ENCODE measurements at places on chromosomes 12 and 14. TPM values are rescaled to one million over a fixed set of nuclear protein-coding genes. Genes with fewer than 3 reads are reported as not detected.

- peak; percentile 70 for DNase-seq
These were observed 632 bp downstream of the UBR7 start for GRCh38 chr14:93207468-93208308.

DNA sequence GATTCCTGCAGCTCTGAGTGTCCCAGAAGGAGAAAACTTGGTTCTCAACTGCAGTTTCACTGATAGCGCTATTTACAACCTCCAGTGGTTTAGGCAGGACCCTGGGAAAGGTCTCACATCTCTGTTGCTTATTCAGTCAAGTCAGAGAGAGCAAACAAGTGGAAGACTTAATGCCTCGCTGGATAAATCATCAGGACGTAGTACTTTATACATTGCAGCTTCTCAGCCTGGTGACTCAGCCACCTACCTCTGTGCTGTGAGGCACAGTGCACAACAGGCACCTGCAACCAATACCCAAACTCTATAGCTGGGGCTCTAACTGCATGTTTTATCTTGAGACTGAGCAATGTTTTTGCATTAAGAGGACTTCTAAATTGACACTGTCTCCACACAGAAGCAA lies 379.2 kb upstream of the OR4E1 start:
- no peak for DNase-seq

GRCh38 chr14:104595116-104595675 lies 9.4 kb downstream of the TMEM179 start:
- DNase-seq: no peak

DNA sequence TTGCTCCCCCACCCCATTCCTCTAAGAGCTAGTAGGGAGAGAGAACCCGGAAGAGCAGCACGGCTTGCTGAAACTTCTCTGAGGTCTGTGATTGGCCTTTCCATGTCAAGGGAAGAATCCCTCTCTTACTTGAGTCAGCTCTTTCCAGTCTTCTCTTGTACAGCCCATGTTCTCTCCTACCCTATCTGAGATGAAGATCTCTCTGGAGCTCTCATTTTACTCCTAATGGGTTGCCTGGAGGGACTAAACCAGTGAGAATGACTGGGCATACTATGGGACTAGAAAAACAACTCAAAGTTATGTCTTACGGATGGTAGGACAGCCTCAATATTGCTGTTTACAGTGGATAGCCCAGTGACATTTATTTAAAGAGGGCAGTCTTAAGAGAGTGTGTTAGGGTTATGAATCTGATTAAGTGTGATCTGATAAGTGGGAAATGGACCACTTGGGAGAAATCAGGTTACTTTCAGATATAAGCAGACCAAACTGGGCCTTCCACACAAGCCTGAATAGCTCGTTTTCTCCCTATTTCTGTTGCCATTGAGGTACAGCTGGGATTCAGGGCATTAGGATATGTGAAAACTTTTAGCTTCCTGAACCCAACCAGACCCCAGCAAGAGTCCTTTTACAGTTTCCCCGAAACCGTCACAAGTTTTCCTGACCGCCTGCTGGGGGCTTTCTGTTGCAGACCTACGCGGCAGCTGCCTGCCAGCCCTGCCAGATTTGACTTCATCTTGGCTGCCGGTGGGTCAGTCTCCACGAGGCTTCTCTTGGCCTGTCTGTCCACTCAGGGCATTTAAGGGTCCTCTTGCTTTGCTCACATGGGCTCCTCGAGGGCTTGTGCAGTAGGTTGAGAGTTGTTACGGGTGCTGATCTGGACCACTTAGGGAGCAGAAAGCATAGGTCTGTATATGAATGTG lies 16.9 kb downstream of the ETV6 start:
- no peak for DNase-seq

DNA sequence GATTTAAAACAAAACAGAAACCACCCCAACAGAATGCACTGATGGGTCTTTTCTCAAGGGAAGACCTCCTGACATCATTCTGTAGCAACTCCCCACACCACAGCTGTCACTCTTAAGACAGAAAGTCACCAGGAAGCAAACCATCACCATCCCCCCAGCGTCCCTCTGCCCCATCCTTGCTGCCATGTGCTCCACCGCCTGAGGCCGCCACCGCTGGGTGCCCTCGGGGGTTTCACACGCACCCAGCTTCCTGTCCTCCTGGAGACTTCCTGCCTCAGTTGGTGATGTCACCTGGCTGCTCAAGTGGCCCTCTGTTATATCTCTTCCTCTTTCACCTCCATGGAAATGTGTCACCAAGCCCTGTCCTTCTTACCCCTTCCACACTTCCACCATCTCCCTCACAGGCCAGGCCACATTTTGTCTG lies 71.4 kb upstream of the GPR68 start:
- no peak for DNase-seq

- no peak for DNase-seq
These were observed 93.1 kb upstream of the PKP2 start for GRCh38 chr12:32989705-32990104.

DNA sequence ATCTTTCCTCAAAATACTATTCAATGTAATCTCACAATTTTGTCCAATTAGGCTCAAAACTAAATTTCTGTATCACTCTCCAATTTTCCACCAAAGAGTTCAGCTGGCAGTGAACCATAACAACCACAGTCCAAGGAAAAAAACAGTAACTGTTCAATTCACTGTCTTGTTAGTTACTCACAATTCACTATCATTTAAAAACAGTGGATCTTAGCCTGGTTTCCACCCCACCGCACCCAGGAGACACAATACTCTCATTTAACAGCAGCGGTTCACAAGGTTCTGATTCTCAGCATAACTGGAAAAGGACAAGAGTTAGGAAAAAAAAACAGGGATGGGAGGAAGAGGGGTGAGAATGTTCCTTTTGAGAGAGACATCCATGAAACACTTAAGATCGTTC lies 40.5 kb downstream of the MED13L start:
- no peak for DNase-seq

GRCh38 chr12:31989571-31990362 lies 30.6 kb downstream of the RESF1 start:
- DNase-seq: no peak

DNA sequence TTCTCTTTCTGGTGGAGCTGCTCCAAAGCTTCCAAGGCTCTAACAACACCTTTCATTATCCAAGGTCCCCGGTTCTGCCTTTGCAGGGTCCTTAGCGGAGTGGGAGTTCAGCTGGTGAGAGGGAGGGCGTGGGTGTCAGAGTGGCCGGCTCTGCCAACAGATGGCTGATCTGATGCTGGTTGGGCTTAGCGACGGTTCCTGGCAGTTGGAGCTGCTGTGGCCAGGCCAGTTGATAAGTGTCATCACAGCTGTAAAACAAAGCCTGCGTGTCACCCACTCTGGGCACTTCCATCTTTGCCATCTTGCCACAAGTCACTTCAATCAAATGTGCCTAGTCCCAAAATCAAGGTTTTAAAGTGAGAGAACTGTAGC lies 36.3 kb downstream of the RIN3 start:
- peak; percentile 64 for DNase-seq

- DNase-seq: no peak
These were observed 80.0 kb downstream of the B4GALNT3 start for GRCh38 chr12:539540-540310.

GRCh38 chr12:77746096-77746495 lies 84.6 kb upstream of the NAV3 start:
- no peak for DNase-seq

GRCh38 chr12:113284751-113285150 lies 50.2 kb downstream of the SLC8B1 start:
- no peak for DNase-seq

- DNase-seq: no peak
These were observed 23.8 kb downstream of the BTG1 start for GRCh38 chr12:92121826-92122225.

DNA sequence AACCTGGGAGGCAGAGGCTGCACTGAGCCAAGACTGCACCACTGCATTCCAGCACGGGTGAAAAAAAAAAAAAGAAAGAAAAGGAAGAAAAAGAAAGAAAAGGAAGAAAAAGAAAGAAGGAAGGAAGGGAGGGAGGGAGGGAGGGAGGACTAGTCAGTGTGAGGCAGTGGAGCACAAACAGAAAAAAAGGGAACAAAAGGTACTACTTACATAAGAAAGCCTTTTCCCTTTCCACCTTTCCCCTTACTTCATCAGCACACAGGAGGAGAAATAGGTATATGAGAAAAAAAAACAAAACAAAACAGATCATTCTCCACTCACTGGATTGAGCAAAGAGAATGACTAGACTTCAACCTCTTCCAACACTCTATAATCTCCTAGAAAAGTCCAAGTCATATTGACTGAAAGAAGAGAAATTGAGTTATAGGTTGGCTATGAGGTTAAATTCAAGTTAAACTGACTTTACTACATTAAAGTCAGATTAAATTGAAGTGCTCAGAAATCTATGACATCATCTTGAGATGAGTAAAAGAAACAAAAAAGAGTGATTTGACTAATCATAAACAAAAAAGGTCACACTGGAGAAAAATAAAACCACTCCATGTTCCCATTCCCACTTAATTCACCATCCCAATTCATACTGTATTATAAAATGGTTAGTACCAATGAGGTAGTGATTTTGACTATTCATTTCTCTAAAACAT lies 43.6 kb downstream of the NOVA1 start:
- DNase-seq: no peak

DNA sequence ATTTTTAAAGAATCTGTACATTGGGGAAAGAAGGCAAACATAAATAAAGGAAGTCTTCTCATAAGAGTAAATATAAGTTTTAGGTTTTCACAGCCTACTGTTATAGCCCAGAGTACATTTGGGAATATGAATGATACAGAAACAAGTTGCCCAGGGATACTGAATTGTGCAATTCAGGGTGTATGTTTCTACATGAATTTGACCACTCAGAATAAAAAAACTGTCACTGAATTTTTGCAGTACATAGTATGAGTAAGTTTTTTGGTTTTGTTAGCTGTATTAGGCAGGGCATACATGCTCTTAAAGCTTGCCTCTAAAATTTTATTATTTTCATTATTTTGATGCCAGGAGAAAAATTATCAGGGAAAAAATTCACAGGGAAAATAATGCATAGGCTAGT lies 6.6 kb upstream of the PCNX4 start:
- DNase-seq: no peak

GRCh38 chr12:100371146-100371545 lies 14.3 kb downstream of the SLC17A8 start:
- no peak for DNase-seq

DNA sequence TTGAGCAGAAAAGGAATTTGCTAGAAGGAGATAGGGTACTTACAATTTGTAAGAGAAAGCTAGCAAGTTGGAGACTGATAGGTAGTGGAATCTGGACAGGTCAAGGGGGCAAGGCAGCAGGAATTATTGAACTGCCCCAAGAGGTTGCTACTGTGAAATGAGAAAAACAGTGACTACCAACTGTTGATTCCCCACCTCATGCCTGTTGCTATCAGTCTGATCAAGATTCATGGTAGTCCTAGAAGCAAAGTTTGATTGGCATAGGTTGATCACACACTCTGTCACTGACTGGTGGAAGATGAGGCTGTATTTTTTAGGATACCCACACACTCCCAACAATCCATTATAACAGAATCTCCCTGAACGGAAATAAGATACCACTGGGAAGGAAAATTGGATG lies 89.4 kb upstream of the IGF1 start:
- DNase-seq: no peak

DNA sequence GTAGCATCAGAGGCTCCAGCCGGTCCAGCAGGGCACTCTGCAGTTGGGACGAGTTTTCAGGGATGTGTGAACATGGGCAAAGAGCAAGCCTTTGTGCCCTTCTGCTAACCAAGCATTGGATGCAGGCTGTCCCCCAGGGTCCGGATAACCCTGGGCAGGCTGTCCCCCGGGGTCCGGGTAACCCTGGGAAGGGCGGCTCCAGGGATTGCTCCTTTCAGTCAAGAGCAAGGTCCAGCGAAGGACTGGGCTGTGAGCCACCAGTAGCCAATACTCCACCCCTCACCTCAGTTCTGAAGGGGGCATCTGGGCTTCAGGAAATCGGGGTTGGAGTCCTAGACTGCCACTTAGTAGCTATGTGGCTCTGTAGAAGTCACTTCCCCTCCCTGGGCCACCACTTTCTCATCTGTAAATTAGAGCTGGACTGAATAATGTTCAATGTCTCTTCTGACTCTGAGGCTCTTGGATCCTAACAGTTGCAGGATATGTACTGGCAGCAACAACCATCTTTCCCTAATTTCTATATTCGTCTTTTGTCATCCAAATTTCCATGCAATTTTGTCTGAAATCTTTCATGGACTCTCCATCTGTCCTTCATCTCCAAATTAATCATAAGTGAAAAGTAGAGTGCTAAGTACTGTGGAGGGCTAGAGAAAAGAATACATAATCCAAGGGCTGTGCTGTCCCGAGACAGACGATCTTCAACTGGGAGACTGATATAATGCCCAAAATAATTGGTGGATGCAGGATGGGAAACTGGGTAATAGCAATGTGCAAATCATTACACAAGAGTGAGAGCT lies 137.4 kb upstream of the NTF3 start:
- no peak for DNase-seq

The PTPRR gene
- total RNA-seq: 0.55 TPM

The BHLHE41 gene
- 35.9 TPM for total RNA-seq

The IFNG gene
- not detected for total RNA-seq

The YBX3 gene
- 773 TPM for total RNA-seq

Data from left ventricle myocardium superior (tissue), 1 donor.